ENCODE measurements at places on chromosomes 7 and 10.
A peak's percentile ranks its signal among the peaks of the same experiment; 100 is the strongest.

- no peak for DNase-seq
Measured at GRCh38 chr10:95459446-95460045, 101.6 kb downstream of the SORBS1 start.

GRCh38 chr10:94006591-94007550 is 13.1 kb downstream of the PLCE1 start:
- DNase-seq, result no peak

- DNase-seq, result peak; percentile 8
Measured at GRCh38 chr7:101677797-101678479, 48.8 kb upstream of the MYL10 start.

- no peak for DNase-seq
Measured at GRCh38 chr10:132991706-132992432, 49.5 kb upstream of the CFAP46 start.

DNA sequence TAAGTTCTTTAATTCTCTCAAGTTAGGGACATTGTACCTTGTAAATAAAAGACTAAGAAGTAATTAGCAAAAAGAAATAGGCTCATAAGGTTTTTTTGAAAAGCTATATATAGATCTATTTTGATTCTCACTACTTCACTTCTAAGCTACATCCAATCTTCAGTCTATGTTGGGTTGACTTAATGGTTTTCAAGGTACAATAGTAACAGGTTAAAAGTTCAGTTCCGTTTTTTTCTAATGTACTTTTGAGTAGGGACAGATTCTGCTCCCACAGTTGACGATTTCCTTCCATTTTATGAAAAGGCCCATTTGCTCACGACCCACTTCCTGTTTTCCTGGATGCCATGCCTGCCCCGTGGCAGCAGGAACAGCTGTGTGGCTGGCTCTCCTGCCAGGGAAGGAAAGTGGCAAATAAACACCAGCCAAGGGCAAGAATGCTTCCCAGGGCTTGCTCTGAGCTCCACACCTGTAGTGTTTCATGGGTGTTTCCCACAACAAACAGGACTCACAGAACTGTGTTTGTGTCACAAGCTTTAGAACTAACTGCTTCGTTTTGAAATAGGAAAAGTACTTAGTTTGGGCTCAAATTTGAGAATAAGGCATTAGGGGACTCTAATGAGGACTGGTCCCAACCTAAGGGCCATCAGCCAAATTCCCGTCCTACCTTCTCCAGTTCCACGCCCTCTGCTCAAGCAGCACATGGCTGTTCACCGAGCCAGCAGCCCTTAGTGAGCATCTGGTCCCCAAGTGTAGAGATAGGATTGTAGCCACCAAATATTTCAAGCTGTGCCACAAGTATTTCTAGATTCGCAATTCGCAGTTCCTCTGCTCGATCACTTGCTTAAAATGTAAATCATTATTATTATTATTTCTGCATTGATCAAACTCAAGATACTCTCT is 240.7 kb downstream of the COBL start:
- DNase-seq, result no peak

DNA sequence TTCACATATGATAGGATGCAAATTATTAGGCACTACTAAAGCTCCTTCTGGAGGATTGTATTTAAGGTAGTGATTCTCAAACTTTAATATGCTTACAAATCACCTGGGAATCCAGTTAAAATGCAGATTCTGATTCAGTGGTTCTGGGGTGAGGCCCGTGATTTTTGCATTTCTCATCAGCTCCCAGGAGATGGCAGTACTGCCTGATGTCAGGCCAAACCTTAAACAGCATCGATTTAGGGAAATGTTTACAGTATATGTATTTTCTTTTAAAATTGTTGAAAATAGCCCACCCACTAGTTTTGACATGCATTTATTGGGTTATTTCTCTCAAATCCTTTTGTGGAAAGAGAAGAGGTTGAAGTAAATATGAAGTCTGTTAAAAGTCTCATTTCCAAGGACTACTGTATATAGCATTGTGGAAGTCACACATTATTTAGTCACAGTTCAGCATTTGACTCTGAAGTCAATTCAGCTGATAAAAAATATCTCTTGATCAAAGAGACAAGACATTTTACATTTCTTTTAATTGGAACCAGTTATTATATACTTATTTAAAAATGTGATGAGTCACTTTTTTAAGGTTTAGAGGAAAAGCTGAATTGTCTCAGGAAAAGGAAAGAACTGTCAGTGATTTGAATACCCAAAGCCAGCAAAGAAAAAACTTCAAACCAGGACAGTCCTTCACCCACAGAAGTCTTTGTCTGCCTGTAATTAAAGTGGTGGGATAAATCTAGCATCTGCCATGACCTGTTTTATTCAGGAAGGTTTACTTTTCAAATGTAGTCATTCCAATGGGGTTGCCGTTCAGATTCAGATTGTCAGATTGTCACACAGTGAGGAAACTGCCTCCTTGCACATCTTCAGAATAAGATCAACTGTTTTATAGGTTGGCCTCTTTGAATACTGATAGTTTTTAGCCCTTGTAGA is 21.1 kb upstream of the HBP1 start:
- DNase-seq, result peak; percentile 58

GRCh38 chr7:118974836-118975235 is 750.3 kb downstream of the ANKRD7 start:
- no peak for DNase-seq

- no peak for DNase-seq
Measured at GRCh38 chr7:78780560-78780959, 672.9 kb downstream of the MAGI2 start.

DNA sequence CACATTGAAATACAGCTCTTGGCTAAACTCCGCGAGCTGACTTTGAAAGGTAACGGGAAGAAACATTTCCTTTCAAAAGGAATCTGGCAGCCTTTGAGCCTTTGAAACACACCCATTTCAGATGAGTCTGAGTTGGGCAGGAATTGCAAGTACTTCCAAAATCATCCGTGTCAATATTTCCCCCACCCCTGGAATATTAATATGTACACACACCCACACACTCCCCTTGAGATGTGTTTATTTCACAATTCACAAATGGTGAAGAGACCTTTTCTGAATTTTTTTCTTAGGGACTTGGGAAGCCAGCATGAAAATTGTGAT is 438.7 kb upstream of the NRP1 start:
- DNase-seq, result no peak

GRCh38 chr7:114678116-114678515 is 243.8 kb upstream of the MDFIC start:
- DNase-seq, result no peak

GRCh38 chr7:97126483-97127171 is 9.1 kb downstream of the SDHAF3 start:
- no peak for DNase-seq

GRCh38 chr7:96202102-96202501 is 119.8 kb downstream of the SLC25A13 start:
- no peak for DNase-seq

GRCh38 chr7:12715372-12716133 is 28.1 kb downstream of the ARL4A start:
- peak; percentile 83 for DNase-seq

DNA sequence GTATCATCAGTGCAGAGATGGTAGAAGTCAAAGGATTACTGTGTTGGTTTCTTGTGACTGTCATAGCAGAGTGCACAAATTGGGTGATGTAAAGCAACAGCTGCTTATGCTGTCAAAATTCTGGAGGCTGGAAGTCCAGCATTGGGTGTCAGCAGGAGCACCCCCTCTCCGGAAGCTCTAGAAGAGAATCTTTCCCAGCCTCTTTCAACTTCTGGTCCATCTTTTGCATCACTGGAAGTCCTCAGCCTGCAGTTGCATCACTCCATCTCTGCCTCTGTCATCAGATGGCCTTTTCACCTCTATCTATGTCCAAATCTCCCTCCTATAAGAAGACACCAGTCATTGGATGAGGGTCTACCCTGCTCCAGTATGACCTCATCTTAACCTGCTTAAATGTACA is 35.8 kb upstream of the GALNTL5 start:
- DNase-seq, result no peak

GRCh38 chr7:41975849-41976248 is 261.2 kb downstream of the GLI3 start:
- no peak for DNase-seq

DNA sequence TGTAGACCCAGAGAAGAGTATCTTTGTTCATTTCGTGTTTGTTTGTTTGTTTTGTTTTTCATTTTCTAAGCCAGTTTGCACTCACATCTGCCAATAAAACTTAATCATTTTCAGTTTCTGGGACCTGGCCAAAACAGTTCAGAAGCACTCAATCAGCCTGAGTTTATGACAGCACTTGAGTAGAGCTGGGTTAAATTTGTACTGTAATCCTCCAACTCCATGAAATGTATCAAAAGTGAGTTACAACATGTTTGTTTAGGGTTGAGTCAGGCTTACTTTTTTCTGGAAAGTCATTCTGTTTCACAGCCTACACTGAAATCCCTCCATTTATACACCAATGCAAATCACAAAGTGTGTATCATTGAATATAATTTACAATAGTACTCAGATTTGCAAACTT is 91.9 kb downstream of the ZWINT start:
- no peak for DNase-seq

DNA sequence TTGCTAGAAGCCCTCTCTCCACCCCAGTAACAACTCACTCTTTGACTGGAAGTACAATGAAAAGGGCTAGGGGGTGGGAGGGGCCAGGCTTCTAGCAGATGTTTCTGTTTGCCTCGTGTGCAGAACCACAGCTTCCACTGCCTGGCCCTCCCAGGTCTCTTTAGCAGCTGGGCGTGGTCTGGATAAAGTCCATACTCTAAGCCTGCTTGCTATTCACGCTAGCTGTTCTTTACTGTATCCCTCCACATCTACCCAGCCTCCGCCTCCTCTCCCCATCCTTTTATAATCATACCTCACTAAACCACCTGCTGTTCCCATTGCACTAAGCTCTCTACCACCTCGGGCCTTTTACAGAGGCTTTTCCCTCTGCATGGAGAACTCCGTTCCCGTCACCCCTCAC is 288.8 kb downstream of the CAMK1D start:
- DNase-seq, result no peak

DNA sequence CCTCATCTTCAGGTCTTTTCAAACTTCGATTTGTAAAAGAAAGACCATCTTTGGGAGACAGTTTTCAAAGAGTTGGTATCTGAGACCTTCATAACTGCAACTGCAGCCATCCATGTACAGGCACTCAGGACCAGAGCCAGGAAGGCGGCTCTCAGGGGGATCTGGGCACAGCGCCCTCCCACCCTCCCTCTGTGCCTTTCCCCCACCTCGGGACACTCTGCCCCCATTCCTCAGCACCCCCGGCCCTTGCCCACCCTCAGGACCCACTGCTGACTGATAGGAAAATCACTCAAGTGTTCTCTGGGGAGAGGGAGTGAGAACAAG is 143.6 kb downstream of the CUBN start:
- no peak for DNase-seq

Measured in Kasumi-1 (cell line).